ENCODE measurements at places on chromosomes 7 and 10.
A peak's percentile ranks its signal among the peaks of the same experiment; 100 is the strongest.

- DNase-seq = no peak
Observed at GRCh38 chr10:104456802-104457542, 103.3 kb downstream of the CFAP58 start.

DNA sequence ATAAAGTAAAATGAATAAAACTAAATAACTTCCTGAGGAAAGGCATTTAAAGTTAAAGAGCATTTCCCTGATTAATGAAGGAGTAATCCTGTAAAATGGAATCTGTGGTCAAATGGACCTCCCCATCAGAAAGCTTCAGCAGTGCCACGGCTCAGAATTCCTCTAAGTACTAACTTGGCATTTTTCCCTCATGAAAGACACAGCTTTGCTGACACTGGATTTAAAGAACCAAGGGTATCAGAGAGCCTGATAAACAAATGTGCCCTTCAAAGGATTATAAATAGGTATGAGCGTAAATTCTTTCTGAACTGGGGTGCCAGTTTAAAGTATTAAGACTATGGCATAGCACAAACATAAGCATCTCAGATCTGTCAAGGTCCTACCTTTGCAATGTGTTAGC lies 24.2 kb upstream of the RNF148 start:
- DNase-seq = no peak

DNA sequence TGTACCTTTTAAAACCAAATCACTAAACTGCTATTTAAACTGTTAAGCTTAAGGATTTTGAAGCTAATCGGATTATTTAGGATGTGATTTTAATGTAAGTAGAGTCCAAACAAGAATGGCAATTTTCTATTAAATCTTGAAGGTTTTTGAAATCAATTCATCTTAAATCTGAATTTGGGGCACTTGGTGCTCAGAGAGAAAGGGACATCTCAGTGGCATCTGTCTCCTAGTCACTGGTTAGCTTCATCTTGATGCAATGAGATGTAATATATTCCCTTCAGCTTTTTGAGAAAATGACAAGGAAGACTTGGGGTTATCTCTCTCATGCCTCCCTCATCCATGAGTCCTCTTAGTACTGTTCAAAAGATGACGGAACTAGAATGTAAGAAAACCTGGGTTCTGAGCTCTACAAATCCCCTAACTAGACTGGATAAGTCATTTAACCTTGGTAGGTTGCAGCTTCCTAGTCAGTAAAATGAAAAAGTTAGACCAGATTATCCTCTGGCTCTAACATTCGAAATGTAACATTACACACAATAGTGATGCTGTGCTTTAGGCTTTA lies 198.5 kb upstream of the NEBL start:
- DNase-seq = no peak

- DNase-seq = no peak
Observed at GRCh38 chr10:5584895-5585516, 60.2 kb downstream of the CALML3 start.

DNA sequence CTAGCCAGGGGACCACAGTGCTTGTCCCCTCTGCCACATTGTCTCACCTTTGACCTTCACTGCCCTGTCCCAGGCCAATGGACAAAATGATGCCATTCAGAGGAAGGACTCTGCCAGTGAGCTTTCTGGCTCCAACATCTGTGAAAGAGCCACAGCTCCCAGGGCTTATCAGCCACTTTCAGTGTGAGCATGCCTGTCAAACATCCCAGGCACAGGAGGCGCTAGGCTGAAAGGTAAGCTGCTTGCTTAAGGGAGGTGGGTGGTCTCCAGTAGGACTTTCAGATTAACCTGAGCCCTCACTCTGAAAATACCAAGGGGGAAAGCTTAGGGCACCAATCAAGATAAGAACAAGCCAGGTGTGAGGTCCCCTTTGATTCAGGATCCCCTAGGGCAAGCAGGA lies 59.8 kb upstream of the GDF10 start:
- peak; percentile 11 for DNase-seq

GRCh38 chr7:17153536-17153935 lies 144.9 kb upstream of the AHR start:
- no peak for DNase-seq

Measured in left forelimb (tissue), 1 donor.